ENCODE measurements at places on chromosomes 12 and 14.
A peak's percentile ranks its signal among the peaks of the same experiment; 100 is the strongest.

GRCh38 chr12:39972119-39972518, 133.8 kb downstream of the SLC2A13 start:
- no peak for DNase-seq

- no peak for DNase-seq
Observed at GRCh38 chr12:121365416-121366062, 13.3 kb upstream of the ANAPC5 start.

DNA sequence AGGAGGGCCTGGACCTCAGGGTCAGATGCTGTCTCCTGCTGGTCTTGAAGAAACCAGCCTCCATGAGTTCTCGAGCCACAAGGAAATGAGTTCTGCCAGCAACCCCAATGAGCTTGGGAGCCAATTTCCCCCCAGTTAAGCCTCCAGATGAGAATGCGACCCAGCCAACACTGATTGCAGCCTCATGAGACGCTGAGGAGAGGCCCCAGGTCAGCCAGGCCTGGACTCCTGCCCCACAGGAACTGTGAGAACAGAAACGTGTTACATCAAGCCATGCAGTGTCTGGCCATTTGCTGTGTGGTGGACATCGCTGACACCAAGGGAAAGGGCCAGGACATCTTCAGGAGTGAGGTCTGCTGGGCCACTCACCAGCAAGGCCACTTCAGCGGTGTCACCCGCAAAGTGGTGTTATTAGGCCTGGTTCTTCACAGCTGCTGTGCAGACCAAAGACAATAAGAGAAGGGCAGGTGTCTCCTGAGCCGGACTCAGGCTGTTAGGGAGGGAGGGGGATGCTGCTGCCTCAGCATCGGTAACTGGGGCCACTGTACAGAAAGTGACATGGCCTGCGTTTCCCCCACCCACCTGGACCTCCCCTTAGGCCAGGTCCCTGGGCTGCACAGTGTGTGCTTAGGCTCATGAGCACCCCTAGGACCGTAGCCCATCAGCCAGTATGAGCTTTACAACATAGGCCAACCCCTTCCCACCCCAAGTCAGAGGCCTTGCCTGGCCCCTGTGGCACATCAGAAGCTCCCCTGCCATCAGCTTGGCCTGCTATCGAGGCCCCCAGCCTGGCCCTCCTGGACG, 272.4 kb upstream of the RTL1 start:
- DNase-seq = no peak

- no peak for DNase-seq
Observed at GRCh38 chr12:114476159-114476558, 70.2 kb upstream of the TBX5 start.

DNA sequence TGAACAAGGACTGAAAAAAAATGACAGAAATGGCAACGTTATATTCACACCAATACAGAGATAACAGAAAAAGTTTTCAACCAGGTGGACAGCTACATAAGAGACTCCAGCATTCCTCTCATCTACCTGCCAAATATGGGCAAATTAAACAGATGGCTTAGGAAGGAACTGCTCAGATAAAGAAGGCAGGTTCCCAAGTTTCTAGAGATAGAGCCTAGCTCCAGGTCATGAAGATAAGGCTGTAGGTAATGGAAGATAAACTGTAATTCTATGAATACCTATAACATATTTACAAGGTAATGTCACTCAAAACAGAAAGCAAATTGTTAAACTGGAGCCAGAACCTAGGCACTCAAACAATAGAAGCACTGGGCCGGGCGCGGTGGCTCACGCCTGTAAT, 42.5 kb downstream of the GIT2 start:
- no peak for DNase-seq

DNA sequence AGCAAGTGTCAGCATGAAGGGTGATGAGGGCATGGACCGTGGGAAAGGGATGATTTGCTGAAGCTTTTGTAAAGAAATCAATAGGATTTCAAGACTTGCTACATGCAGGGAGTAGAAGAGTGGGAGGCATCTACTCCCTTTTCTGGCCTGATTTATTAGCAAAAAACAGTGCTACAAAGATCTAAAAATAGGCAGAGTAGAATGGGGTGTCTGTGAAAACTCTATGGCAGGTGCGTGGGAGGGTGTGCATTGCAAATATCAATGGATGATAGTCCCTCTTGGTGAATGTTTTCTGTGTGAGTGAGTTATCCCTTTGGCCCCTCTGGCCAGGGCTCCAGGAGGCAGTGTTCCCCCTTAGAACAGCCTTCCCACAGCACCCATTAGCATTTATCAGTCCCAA, 139.0 kb downstream of the SMOC1 start:
- DNase-seq = no peak

DNA sequence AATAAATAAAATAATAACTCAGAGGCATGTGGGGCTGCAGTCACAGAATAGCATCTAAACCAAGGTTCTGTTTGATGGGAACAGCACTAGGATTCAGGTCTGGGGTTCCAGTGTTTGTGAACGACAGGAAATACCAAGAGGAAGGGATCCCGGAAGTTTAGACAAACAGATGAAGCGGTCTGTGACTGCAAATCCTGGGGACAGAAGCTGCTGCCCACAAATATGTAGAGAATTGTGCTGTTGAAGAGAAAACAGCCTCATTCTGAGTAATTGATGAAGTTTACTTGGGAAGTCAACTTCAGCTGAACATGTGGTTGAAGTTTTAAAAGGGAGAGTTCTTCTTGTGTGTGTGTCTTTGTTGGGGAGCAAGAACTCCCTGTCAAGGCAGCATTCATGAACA, 98.4 kb upstream of the TBX5 start:
- no peak for DNase-seq

DNA sequence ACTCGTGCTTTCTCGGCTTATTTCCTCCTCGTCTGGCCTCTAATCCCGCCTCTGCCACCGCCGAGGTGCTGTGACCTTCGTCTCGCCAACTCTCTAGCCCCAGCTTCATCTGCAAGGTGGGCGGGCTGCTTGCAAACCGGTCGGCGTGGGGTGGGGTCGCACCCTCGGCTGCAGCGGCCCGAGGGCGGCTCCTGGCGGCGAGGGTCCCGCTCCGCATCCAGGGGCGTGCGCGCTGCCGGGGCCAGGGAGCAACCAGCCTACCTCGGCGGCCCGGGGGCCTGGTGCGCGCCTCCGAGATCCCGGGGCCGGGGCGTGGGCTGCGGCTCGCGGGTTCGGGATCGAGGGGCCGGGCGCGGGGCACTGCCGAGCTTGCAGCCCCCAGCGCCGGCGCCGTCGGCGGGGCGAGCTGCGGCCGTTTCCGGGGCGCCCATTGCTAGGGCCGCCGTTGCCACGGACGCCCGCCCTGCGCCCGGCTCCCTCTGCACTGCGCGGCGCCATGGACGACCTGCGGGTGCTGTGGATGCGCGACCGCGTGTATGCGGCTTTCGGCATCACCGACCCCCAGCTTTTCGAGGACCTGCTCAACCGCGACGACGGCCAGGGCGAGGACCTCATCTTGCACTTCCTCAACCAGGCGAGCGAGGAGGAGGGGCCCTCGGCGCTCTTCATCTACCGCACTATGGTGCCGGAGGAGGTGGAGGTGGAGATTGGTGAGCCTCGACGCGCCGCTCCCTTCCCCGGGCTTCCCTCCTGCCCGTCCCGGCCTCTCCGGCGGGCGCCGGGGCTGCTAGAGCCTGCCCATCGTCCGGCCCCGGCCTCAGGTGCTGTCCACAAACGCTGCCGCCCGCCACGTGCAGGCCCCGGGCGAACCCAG, at the start of gene DNAH10:
Gene DNAH10 (plus strand): TSS at position 461 of the 874 bp plus-strand sequence. CDS start 36 bp downstream, at position 497.
- DNase-seq = peak; percentile 29

- DNase-seq = no peak
Observed at GRCh38 chr14:99595034-99595433, 9.0 kb downstream of the CCDC85C start.

- no peak for DNase-seq
Observed at GRCh38 chr12:18146363-18146762, 56.4 kb upstream of the RERGL start.

- DNase-seq = no peak
Observed at GRCh38 chr12:11765817-11766794, 116.6 kb downstream of the ETV6 start.

GRCh38 chr12:47570151-47570550, 135.7 kb downstream of the RPAP3 start:
- no peak for DNase-seq

DNA sequence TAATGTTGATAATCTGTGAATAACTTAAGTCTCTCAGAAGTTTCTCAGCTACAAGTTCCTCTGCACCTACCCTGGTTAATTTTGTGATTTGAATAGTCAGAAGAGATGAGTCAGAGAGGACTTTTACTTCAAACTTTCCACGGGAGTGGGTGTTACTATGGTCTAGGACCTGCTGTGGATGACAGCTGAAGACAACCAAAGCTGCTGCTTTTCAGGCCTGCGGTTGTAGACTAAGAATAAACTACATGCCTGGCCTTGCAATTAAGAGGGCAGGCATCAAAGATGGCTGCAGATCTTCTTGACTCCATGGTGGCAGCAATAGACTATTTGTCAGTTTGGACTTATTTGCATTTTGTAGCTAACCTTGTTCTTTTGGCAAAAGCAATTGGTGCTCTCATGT, 227.1 kb upstream of the KRR1 start:
- no peak for DNase-seq

- no peak for DNase-seq
Observed at GRCh38 chr12:55001198-55001868, 16.8 kb upstream of the TESPA1 start.

DNA sequence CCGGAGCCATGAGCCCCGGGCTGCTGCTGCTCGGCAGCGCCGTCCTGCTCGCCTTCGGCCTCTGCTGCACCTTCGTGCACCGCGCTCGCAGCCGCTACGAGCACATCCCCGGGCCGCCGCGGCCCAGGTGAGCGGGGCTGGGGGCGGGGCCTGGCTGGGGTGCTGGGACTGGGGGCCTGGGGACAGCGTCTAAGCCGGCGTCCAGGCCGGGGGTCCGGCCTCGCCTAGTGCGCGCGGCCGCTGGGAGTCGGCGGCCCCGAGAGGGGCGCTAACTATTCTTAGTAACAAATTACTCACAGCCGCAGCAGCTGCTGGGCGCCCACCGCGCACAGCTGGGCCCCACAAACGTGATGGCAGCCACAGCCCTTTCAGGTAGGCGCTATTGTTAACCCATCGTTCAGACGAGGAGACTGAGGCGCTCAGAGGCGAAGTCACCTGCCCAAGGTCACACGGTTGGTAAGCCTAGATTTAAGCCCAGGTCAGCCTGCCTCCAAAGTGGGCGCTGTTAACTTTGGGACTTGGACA, 374 bp downstream of the CYP46A1 start:
- DNase-seq = no peak

GRCh38 chr12:44546060-44546459, 330.1 kb downstream of the NELL2 start:
- DNase-seq = no peak

DNA sequence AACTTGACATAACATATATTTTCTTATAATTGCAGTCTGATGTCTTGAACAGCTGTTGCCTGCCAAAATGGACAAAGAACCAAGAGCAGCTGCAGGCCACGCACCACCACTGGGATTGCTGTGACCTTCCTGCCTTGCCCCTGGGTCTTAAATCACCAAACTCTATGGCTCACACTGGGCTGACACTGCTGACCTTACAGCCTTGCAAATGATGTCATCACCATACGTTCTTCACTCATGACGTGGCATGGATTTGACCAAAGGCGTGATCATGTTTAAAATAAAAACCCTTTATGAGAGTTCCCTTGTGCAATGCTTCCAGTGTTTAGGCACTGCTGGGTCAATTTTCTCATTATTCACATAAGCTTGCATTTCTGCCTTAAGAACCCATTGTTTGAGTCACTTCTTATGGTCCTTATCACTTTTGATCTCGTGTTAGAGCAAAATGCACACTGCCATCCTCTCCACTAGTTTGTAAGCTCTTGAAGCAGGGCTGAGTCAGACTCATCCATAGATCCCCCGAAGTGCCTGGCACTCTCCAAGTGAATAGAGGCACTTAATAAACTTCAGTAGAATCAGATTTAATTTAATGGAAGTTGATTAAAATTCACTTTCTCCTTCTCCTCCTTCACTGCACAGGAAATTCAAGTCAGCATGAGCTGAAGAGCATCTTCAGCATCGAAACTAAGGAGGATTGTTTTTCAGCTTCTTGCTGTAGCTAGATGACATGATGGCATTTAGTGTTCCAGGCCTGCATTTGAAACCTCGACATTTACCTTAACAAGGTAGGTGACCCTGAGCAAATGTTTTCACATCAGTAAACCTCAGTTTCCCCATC, 132.4 kb upstream of the PZP start:
- no peak for DNase-seq

DNA sequence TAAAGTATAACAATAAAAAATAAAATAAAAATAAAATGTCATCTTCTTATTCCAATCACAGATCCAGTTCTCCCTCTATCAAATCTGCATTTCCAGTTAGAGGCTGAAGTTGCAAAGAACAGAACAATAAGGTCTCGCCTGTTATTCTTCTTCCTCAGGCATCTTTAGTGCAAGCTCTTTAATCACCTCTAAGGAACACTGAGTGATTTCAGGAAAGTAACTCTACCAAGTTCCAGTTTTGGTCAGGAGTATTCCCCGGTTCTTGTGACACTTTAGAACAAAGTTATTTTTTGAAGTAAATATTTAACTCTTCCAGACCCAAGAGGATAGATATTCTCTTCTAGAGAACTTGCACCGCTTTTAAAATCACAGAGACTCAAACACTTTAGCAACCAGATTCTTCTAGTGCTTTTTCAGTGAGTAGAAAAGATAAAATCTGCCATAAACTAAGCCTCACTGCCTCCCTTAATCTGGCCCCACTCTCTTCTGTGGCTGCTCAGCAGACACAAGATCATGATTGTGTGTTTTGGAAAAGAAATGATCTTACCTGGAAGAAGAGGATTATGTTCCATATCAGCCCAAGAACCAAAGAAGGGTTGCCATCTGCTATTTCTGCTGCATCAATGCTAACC, 57.9 kb upstream of the DICER1 start:
- no peak for DNase-seq

DNA sequence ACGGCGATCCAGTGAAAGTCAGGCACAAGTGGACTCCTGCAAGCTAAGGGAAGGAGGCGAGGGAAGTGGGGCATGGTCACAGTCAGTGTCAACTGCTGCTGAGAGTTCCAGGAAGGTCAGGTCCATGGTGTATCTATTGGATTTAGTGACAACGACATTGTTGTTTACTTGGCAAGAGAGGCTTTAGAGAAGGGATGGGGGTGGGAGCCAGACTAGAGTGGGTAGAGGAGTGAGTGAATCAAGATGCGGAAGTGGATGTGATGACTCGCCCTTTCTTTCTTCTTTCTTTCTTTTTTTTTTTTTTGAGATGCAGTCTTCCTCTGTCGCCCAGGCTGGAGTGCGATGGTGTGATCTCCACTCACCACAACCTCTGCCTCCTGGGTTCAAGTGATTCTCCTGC, 12.5 kb downstream of the P2RX7 start:
- DNase-seq = no peak

DNA sequence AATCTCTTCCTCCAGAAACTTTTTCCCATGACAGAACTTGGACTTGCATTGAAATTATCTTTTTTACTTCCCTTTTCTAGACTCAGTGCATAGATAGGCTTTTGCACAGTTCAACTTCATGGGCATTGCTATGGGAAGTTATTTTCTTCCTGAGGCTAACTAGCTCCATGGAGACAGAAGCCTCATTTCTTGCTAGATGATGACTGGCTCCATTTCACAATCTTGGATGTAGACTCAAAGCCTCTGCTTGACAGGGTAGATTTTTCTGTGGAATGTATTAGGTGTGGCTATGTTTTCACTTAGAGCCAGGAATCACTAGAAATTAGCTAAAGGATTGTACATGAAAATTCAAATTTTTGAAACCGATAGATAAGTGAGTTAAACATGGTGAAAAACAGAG, 884.1 kb upstream of the MGAT4C start:
- DNase-seq = no peak

GRCh38 chr14:85301506-85301905, 228.4 kb upstream of the FLRT2 start:
- DNase-seq = no peak

- DNase-seq = no peak
Observed at GRCh38 chr12:79707830-79708229, 17.1 kb upstream of the PAWR start.

- DNase-seq = no peak
Observed at GRCh38 chr12:913919-914698, 35.4 kb downstream of the RAD52 start.

All from activated naive CD4-positive, alpha-beta T cell (primary cell).